ENCODE measurements at places on chromosomes 2 and 18.

- DNase-seq: no peak
These were observed 728.6 kb upstream of the CDH2 start for GRCh38 chr18:28905509-28905908.

DNA sequence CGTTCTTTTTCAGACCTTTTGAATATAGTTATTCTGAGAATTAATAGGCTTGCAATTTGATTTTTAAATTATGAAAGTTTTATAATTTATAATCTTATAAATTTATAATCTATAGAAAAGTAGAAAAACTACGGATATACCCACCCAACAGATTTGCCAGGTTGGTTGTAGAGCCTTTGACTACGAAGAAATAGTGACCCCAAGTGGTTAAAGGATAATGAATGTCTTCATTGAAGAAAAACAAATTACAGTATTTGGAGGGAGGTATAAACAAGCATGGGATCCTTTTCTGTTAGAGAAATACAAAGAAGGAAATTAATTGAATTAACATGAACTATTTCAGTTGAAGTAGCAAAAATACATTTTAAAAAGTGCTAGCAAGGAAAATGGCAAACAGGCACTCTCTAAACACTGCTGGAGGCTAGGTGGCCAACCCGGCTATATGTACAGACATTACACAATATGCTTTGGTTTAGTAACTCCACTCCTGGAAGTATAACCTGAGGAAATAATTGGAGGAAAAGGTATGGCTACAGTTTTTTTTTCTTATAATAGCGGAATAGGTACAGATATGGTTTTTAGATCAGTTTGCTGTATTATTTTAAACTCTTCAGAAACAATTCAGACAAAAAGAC, 110.9 kb downstream of the MIB1 start:
- no peak for DNase-seq

DNA sequence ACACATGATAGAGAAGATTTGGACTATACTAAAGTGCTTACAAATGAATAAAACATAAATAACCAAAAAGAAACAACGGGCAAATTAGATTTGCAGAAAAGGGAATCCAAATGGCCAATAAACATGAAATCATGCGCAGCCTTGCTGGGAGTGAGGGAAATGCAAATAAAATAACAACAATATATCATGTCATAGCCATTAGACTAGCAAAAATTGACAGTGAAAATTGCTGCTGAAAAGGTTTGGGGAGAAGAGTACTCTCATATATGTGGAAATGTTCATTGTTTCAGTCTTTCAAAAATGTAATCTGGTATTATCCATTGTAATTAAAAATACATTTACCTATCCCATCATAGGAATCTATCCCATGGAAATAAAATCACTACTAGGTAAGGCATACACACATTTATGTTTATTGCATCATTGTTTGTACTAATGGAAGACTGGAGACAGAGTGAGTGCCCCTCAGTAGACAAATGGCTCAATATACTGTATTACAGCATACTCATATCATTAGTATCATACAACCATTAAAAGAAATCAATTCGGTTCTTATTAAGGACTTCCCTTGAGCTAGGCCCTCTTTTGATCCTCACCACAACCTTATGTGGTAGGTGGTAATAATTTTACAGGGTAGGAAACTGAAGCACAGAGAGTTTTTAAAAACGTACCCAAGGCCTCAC, 94.1 kb upstream of the MSTN start:
- no peak for DNase-seq

DNA sequence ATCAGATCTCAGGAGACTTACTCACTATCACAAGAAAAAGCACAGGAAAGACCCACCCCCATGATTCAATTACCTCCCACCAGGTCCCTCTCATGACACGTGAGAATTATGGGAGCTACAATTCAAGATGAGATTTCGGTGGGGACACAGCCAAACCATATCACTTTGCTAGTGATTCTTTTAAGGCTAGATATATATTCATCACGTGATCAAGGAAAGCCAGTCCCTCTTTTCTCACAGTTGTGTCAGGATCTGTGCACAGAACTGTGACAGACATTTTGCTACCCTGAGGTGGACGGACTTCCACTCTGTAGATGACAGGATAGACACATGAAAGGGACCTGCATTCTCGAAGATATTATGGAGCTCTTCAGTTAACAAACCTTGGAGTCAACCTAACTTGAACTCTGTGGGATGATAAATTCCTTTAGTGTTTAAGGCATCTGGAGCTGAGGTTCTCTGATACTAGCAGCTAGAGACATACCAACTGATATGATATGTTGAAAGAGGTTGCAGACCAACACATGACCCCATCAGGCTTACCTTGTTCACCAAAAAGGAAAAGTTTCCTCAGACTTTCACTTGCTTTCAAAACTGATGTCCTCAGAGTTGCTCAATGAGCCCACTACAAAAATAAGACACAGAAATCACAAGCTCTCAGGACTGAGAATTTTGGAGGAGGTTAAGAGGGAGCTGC, 66.3 kb upstream of the SCG2 start:
- no peak for DNase-seq

- no peak for DNase-seq
These were observed 1.6 kb upstream of the MREG start for GRCh38 chr2:216014986-216015385.

DNA sequence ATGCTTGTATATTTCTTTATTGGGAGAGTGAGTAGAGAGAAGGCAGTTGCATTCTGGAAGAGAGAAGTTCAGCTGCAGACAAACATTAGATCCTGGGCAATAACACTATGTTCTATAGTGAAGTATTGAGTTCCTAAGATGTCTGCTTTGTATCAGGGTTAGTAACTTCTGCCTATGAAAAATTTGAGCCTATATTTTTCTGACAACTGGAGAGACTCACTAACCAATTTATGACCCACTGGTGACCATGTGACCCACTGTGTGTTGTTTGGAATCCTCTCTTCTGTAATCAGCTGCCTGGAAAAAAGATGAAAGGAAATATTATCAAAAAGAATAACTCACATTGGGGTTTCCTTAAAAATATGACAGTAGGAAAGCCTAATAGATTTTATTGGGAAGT, 35.3 kb downstream of the DPP4 start:
- DNase-seq: no peak

GRCh38 chr2:174969091-174969734, 36.0 kb downstream of the CHN1 start:
- no peak for DNase-seq

GRCh38 chr18:27921392-27921791, 255.5 kb downstream of the CDH2 start:
- no peak for DNase-seq

DNA sequence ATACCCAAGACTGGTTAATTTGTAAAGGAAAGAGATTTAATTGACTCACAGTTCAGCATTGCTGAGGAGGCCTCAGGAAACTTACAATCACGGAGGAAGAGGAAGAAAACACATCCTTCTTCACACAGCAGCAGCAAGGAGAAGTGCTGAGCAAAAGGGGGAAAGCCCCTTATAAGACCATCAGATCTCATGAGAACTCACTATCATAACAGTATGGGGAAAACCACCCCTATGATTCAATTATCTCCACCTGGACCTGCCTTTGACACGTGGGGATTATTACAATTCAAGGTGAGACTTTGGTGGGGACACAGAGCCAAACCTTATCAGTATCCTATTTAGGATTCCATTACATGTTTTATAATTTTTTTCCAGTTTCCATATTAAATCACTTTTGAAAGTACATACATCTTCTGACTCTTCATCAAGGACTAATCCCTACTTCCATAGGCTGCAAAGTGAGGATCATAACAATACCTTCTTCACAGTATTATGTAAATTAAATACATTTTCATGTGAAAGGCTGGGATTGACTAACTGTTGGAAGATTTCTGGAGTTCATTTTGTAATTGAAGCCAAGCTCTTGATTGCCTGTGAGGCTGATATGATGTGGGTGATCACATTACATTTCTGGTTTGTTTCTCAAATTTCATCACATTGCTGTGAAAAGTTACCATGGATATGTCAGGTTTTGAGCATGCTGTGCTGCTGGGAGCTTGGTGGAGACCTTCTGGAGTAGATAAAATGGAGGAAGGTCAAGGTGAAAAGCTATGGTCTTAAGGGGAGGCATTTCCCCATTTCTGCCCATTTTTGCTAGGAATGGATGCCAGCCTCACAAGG, 31.7 kb upstream of the CERS6 start:
- DNase-seq: peak; percentile 3

- DNase-seq: no peak
These were observed 270.6 kb downstream of the SS18 start for GRCh38 chr18:25819746-25820363.

DNA sequence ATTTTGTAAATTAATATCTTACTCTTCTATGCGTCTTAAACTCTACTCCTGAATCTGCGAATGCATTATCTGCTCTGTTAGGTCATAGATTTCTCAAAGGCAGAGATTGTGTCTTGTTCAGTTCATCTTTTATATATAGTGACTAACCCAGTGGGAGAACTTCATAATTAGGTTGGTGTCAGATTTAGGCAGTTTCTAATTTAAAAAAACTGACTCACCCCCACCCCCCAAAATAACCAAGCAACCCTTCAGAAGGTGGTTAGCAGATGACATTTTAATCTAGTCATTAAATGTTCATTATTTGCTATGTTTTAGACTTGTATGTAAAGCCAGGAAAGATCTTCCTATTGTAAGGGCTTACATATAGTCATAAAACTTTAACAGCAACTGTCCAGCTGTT, 10.4 kb downstream of the SERPINB12 start:
- DNase-seq: no peak

All from AG04450 (cell line).